Activated CD4-positive, alpha-beta T cell treated with anti-CD3 and anti-CD28 coated beads for 24 hours (primary cell): ENCODE measurements at places on chromosomes 4 and X.

GRCh38 chrX:77910108-77910840 is at the start of gene ATP7A:
Gene ATP7A (plus strand): TSS chrX:77910693. CDS start chrX:77971642, 60,949 bp downstream.
- peak; percentile 81 for DNase-seq

DNA sequence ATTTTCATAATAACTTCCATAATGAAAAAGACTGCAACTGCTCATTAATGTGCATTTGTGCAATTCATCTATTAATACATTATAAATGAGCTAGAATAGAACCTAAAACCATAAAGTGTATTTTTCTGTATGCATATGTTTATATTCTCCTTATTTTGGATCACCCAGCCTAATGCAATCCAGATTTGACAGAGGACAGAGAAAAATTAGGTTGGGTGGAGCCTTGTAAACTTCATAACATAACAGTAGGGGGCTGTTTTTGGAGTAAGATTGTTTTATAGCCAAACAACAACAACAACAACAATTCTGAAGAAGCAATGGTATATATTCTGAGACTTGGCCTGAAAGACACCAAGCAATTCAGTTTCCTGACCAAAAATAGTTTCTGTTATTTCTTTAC is 615.3 kb upstream of the SLIT2 start:
- no peak for DNase-seq

GRCh38 chrX:10750581-10750980 is 130.2 kb upstream of the MID1 start:
- DNase-seq: no peak

DNA sequence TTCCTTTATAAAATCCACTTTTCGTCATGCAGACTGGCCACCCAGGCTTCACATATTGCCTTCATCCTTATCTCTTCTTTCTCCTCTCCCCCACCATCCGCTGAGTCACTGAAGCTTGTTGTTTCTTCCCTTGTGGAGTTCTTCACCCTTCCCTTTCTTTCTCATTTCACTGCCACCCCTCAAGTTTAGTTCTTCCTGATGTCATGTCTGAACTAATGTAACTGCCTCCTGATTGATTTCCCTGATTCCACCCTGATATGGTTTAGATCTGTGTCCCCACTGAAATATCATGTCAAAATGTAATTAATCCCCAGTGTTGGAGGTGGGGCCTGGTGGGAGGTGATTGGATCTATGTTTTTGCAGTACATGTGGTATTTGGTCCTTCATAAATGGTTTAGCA is 151.4 kb downstream of the CPEB2 start:
- DNase-seq: no peak

- DNase-seq: peak; percentile 2
These were observed 233.5 kb downstream of the SCFD2 start for GRCh38 chr4:53132132-53132891.

- DNase-seq: no peak
These were observed 18.4 kb downstream of the IQSEC2 start for GRCh38 chrX:53262918-53263394.

- no peak for DNase-seq
These were observed 1.0 kb downstream of the FAT4 start for GRCh38 chr4:125315576-125316400.

DNA sequence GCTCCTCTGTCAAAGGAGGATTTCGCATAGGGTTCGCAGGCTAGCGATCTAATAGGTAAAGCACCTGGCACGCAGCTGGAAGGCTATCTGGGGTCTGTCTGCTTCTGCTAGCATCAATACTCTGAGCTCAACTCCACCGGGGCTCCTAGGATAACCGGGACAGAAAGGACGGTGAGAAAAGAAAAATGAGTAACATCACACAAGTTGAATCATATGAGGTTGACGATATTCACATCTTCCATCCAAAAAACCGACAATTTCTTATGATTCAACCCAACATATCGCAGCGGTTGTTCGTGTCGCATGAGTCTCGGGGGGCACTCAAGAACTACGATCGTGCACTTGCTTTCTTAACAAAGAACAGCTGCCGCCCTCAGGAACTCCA is 1.8 kb downstream of the PROM1 start:
- no peak for DNase-seq

GRCh38 chr4:175127314-175127713 is 209.2 kb downstream of the ADAM29 start:
- no peak for DNase-seq

- no peak for DNase-seq
These were observed 55.2 kb downstream of the ARHGEF6 start for GRCh38 chrX:136725441-136726104.

GRCh38 chr4:86640469-86640868 is 46.4 kb downstream of the PTPN13 start:
- no peak for DNase-seq

DNA sequence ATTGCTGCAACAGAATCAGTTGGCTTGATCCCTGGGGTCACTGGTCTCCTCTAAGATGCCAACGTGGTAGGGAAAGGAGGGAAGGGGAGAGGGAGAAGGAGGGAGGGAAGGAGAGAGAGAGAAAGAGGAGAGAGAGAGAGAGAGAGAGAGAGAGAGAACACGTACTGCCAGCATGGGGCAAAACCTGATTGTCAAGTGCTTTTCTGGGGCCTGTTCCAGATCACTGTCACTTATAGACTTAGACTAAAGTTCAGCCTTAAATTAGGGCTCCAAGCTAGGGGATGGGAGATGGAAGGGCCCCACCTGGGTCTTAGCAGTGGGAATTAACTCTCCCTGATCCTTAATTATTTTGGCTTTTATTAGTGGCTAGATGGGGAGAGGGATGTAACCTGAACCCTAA is 12.9 kb downstream of the SHROOM4 start:
- no peak for DNase-seq

DNA sequence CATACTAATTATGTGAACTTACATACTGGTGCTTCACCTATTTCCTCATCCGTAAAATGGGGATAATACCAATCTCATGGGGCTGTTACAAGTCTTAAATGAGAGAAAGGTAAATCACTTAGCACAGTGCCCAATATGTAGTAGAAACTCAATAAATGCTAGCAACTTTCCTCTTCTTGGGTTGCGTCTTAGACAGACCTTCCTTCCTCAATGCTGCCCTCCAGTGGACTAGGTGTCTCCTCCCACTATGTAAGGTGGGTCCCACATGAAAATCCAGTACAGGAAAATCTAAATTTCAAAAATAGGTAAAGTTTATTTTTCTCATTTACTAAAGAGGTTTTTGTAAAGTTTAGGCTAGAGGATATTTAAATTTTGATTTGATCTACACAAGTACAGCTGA is 20.6 kb downstream of the ZDHHC9 start:
- no peak for DNase-seq

GRCh38 chr4:109191216-109191615 is 111.2 kb downstream of the COL25A1 start:
- DNase-seq: no peak

- DNase-seq: no peak
These were observed 90.5 kb downstream of the PJA1 start for GRCh38 chrX:69074726-69075125.

DNA sequence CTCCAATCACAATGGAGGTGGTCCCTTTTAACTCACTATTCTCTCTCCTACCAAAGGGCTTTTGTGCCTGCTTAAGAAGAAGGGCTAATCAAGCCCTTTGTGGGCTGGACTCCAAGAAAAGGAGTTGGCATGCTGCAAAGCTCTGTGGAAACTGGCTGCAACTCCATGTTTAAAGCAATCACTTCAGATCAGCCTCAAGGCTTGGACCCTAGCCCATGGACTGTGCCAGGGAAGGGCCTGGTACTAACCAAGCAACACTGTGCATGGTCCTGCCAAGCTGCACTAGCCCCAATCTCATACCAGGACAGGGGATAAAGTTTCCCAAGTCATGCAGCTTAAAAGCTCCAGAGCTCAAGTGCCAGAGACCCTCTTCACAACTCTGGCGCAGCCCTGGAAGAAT is 86.7 kb downstream of the ATP8A1 start:
- DNase-seq: no peak

DNA sequence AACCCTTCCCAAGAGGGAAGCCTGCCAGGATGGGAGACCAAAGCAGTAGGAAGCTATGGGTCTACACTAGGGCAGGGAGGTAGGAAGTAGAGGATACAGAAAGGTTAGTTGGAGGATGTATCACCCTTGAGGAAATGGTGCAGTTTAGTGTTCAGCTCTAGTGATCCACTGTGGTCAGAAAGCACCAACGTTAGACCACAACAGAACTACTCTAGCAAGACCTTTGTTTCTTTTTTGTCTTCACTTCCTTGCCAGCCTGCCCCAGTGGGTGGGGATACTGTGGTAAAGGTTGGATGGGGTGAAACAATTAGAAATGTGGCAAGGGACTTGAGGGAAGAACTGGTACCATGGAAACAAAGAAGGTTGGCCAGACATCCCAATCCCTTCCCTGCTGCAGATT is 83.3 kb downstream of the DDIT4L start:
- DNase-seq: no peak

DNA sequence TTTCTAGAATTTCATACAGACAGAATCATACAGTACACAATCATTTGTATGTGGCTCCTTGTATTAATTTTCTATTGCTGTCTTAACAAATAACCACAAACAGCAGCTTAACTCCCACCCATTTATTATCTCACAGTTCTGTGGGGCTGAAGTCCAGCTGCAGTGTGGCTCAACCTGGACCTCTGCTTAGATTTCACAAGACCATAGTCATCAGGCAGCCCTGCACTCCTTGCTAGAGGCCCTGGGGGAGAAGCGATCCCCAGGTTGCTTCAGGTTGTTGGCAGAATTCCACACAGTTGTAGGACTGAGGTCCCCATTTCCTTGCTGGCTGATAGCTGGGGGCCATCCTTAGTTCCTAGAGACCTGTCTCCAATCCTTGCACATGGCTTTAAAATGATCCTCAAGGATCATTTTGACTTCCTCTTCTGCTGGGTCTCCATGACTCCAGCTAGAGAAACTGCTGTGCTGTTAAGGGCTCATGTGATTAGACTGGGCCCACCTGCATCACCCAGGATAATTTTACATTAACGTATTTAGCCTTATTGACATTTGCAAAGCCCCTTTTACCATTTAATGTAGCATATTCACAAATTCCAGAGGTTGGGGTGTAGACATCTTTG is 60.9 kb upstream of the SMAD1 start:
- no peak for DNase-seq

DNA sequence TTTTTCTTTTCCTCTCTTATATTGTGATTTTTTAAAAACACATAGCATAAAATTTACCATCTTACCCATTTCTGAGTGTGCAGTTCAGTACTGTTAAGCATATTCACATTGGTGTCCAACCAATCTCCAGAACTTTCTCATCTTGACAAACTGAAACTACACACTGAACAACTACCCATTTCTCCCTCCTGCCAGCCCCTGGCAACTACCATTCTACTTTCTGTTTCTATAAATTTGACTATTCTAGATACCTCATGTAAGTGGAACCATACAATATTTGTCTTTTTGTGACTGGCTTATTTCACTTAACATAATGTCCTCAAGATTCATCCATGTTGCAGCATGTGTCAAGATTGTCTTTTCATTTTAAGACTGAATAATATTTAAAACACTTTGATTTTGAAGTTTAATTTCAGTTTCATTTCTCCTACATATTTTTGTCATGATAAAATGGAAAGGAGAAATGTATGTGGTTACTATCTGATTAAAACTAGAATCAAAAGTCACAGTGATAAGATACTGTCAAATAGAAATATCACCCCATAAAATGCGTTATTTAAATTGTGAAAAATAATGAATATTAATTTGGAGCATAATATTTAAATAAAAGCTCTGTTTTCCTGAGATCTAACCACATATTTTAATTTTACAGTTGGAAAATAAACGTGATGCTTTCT is 122.8 kb downstream of the DIPK2B start:
- no peak for DNase-seq

- DNase-seq: no peak
These were observed 59.2 kb downstream of the NBDY start for GRCh38 chrX:56788229-56788628.

DNA sequence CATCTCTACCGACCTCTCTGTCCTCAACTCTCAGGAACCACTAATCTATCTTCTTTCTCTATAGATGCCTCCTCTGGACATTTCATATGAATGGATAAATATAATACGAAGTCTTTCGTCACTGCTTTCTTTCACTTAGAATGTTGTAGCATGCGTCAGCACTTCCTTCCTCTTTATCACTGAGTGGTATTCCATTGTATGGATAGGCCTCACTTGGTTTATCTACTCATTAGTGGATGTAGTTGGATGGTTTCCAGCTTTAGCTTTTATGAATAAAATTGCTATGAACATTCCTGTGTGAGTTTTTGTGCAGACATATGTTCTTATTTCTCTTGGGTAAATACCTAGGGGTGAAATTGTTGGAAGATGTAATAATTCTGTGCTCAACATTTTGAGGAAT is 528.2 kb upstream of the FAT1 start:
- DNase-seq: no peak
